Left renal cortex interstitium (tissue), 4 donors: ENCODE measurements at places on chromosomes 11 and 22.

DNA sequence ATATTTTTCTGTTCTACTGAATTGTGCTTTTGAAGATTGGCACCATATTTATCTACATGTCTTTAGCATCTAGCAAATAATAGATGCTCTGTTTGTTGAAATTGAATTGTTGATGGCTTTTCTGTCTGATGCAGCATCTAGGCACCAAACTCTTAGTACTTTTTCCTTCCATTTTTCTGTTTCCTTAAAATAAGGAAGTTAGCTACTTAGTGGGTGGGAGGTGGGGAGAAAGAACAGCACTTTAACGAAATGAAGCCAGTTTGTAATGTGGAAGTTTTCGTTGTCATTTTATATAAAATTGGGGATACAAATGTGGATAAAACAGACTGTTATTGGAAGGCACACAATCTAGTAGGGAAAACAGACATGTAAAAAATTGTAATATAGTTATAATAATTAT lies 76.6 kb downstream of the HIPK3 start:
- DNase-seq, result no peak

GRCh38 chr11:32081129-32081641 lies 9.7 kb upstream of the RCN1 start:
- DNase-seq, result no peak

DNA sequence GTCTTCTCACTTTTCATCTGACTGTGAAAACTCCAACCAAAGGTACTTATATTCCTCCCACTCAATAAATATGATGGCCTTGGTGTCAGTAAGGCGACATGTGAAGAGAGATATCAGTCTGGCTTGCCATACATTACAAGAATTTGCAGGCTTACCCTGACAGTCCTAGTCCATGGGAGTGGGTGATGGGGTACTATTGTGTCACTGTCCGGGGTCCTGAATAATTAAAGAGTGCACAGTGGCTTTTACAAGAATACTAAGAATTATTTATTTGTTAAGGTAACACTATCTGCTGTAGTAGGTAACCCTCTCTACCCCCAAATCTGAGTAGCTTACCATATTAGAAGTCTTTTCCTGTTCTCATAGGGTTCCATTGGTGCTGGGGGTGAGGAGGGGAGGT lies 23.1 kb upstream of the IZUMO1R start:
- no peak for DNase-seq

GRCh38 chr11:102564110-102564509 lies 33.6 kb upstream of the MMP7 start:
- no peak for DNase-seq

DNA sequence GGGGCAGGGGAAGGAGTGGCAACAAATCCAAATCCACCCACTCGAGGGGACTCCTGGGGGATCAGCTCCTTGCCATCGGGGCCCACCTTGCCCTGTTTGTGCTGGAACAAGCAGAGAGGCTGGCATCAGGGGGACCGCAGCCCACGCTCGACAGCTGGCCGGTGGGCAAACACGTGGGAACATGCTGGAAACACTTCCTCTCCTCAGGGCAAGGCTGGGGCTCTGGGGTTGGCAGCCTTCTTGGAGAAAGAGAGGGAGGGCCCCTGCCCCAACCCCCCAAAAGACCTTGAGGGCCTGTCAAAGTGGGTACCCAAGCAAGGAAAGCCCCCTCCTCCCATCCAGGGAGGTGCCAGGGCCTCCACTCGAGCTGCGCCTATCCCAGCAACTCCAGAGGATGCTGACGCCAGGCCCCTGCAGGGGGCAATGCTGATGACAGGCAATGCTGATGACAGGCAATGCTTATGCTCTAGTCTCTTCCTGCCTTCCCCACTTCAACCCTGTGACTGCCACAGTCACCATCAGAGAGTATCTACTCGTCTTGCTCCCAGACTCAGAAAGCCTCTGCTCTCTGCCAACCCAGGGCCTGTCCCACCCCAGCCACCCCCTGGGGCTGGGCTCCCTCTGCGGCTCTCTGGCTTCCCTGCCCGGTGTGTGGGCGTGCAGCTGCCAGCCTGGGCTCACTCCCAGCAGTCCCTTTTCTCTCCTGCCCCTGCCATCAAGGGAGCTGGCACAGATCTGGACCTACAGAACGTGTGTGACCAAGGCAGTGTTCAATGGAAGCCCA lies 6.0 kb downstream of the ESS2 start:
- DNase-seq, result no peak

DNA sequence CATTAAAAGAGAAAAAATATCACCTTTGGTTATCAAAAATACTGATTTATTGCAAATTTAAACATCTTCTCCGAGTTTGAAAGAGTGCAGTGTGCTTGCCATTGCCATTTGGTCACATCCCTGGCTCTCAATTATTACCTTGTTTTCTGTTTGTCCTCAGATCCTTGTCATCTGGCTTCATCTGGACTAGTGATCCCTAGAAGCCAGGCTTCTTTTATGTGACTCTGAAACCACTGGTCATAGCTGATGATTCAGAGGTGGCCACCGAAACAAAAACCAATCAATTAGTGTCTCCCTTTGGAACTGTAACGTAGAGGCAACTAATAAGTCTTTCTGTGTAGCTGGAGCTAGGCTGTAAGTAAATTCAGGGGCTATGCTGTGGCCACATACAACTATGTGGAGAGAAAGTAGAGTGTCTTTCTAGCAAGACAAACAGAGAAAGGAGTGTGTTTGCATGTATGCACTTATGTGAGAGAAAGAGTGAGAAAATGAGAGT lies 237.9 kb downstream of the LUZP2 start:
- no peak for DNase-seq

DNA sequence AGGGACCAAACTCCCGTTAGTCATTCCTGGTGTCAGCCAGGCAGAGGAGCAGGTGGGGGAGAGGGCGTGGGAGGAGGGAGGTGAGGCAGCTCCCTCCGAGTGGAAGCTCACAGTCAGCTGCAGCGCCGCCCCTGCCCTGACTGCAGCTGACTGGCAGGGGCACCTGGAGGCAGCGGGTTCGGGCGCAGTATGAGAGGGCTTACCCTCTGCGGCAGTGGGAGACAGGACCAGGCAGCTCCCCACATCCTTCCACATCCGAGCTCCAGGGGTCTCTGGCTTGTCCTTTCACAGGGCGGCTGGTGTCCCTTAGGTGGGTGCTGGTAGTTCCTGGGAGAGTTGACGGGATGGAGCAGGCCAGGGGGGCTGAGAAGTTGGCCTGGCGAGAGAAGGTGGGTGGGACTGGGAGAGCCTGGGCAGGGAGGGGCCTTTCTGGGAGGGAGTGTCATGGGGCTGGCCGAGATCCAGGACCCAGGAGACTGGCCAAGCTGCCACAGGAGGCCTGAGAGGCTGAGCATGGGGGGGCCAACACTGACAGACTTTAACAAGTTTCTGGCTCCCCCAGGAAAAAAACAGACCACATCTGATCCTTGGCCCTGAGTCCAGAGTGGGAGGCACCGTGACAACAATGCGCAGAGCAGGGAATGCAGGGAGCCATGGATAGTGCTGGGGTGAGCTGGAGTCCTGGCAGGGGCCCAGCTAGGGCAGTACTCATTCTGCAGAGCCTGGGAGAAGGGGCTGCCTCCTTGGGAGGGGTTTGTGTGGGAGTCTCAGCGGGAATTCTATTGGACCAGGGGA lies 4.9 kb downstream of the ADORA2A start:
- no peak for DNase-seq

DNA sequence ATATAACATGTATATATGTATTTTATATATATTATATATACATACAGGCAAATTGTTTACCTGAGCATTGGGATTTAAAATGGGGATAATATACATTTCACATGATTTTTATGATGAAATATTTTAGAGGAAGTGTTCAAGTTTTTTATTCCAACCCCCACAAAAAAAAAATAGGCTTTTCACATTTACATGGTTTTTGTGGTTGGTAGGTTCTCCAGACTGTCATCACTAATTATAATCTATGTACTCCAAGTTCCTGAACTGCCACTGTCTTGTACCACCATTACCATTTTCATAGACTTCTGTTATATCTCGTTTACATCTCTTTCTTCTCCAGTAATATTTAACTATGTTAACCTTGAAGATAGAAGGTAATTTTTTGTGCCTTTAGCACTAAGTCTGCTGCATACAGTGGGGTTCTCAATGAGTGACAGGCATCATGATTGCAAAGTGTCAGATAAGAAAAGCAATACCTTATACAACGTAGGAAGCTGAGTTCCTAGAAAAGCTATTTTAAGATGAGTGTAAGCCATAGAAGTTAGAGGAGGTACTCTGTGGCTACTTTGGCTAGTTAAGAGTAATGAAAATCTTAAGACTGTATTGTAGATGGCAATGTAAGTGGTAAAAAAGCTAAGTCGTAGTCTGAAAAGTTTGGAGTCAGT lies 5.2 kb downstream of the TMEM126A start:
- no peak for DNase-seq

DNA sequence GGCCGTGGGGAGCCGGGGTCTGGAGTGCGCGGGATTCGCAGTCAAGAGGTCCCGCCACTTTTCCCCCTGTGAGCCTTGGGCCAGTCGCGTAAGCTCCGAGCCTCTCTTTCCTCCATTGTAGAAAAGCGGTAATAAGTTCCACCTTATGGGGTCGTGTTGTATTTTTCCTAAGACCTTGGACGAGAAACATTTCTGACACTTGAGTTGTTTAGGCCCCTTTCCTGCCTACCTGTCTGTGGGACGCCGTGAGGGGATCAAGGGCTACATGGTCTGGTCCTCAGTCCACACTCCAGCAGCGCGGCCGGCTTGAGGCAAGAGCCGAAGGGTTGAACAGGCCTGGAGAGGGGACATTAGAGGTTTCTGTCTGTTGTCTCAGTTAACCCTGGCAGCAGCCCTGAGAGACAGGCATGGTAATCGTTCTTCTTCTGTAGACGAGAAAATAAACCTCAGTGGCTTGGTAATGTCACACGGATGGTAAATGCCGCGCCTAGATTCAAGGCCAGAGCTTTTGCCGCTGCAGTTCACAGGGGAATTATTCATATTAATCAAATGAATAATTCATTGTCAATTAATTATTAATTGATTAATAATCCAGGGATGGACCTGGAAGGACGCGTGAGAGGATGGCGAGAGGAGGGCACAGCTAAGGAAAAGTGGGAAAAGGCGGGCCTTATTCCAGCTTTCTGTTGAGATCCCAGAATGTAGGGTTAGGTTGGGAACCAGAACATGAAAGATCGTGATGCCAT lies 545 bp downstream of the FEN1 start:
- no peak for DNase-seq

DNA sequence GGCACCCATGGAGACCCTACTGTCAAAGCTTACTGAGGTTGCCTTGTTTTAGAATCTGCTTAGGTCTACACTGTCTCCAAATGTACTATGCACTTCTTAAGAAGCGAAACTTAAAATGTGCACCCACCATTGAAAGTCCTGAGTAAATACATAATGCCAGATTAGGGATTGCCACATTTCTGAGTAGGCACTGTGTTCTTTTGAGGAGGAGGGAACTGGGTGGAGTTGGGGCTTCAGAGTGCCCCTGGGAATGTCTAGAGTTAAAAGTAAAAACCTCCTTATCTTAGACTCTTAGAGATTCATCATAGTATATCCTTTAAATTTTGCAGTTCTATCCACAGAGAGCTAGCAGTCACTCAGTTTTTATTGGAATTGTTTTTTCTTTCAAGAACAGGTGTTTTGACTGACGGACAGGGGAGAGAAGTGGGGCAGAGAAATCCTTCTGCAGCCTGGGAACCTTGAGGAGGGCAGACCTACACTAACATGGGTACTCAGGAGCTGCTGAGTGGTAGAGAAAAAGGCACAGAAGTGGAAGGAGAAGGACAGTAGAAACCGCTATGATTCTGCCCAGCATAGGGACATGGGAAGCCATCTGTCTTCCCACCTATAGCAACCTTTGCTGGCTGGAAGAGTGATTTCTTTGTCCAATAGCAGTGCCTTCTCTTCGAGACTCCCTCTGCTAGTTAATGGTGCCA lies 33.4 kb upstream of the MICAL2 start:
- no peak for DNase-seq

DNA sequence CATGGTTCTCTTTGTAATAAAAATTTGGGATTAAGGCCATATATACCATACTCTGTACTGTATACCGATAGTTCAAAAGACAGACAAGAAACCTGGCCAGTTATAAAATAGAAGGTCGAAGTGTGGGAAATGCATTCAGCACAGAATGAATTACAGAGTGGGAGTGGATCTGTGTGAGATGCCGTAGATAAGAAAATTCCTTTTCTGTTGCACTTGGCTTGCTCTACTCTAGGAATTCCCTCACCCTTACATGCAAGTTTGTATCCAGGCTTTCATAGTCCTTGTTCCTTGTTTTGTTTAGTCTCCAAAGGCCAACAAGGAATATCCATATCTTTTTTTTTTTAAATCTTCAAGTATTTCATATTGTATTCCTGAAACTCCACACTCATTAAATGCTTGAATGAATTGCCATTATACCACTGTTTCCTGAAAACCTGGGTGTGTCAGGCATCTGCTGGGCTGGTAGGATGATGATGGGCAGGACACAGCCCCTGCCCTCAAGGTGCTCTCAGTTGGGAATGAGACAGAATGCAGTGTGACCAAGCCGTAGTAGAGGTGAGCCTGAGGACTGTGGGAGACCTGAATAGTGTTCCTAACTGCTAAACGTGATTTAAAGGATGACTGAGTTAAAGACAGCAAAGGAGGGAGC lies 53.5 kb downstream of the TEAD1 start:
- no peak for DNase-seq

GRCh38 chr11:91047882-91048281 lies 825.0 kb upstream of the CHORDC1 start:
- no peak for DNase-seq

- no peak for DNase-seq
Measured at GRCh38 chr11:107182978-107183377, 164.7 kb upstream of the GUCY1A2 start.

DNA sequence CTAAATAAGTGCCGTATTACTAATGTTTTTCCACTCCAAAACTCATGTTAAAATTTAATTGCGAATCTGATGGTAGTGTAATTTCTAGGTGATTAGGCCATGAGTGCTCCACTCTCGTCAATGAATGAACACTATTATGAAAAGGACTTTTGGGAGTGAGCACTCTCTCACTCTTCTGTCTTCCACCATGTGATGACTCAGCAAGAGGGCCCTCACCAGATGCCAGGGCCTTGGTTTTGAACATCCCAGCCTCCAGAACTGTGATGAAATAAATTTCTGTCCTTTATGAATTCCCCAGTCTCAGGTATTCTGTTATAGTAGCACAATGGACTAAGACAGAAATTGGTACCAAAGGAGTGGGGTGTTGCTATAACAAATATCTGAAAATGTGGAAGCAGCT lies 8.1 kb downstream of the JRKL start:
- DNase-seq, result no peak
